CD4-positive, alpha-beta T cell treated with Interleukin-12 subunit alpha and Interleukin-12 subunit beta, for 1 hour (primary cell): ENCODE measurements at places on chromosomes 2 and 18.

DNA sequence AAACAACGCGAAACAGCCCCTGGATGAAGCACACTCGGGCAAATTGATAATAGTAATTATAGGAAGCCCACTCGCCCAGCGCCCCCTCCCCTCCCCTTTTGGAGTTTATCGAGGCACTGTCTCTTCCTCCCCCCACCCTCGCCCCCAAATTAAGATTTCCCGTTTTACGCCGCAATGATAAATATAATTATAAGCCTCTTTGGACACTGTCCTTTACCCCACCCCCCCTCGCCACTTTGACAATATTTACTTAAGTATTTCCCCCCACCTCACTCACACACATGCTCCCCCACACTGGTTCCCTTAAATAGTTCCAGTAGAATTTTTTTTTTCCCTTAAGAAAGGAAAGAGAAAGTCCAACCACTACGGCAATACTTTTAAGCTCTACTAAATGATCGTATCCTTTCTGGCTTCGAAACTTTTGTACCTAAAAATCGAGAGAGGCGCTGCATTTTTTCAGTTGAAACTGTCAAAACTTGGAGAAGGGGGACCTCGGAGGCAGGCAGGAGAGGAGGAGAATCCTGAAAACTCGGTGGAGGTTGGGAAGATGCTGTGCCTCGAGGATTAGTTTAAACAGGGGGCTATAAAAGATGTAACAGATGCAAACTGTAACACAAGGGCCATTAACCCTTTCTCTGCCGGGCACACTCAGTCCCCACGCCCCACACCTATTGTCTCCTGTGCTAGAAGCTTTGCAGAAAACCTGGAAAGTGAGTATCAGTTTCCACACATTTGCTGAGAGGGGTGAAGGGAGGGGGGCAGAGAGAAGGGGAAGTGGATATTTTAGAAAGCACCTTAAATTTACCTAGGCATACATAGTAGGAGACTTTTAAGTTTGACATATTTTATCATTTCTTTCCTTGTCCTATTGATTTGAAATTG lies 1.8 kb downstream of the ZEB2 start:
- DNase-seq = no peak

- no peak for DNase-seq
Observed at GRCh38 chr18:4060427-4061281, 394.5 kb downstream of the DLGAP1 start.

DNA sequence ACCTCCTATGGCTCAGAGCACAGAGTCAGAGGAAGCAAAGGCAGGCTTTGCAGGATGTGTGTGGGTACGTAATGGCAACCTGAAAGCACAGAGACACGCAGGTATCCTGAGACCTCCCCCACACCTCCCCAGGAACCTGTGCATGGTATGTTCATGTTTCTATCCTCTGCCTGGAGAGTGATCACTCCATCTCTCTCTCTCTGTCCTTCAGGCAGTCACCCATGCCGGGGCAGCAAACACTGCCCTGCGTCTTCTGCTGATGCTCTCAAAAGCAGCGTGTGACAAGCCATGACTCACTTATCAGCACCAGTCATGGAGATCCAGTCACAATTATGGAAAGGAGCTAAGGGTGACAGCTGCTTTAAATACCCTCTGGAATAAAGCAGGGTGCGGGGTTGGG lies 52.7 kb downstream of the PDCL3 start:
- DNase-seq = no peak

DNA sequence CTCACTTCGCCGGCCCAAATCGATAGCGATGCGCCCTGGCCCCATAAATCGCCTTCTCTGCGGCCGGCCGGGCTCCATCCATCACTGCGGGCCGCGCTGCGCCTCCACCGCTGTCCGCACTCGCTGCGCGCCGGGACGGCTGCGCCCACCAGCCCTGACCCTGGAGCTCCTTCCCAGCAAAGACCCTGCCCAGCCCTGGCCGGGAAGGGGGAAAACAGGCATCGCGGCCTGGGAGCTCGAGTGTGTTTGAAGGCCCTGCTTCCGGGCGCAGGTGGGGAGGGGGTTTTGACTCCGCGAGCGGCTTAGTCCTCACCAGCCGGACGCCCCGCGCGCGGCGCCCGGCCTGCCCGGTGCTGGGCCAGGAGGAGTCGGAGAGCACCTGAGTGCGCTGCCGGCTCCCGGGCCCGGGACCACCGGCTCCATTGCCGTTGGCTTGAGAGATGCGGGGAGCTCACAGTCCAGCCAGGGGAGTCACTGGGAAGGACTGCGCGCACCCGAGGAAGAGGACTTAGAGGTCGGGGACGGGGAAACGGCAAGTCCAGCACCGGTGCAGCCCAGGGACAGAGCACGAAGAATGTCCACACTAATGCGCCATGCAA lies 1.1 kb downstream of the PAX8 start:
- DNase-seq = no peak

DNA sequence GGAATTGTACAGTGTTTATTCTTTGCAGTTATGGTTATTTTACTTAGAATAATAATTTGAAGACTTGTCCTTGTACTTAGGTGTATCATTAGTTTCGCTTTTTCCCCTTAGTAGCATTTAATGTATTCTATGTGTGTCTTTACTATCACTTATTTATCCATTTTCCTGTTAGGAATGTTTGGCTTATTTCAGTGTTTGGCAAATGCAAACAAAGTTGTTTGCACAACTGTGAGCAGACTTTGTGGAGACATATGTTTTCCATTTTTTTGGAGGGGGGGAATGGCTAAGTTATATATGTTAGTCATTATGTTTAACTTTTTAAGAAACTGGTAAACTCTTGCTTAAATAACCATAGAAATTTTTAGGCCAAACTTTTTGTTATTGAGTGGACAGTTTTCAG lies 447.7 kb downstream of the SOX11 start:
- no peak for DNase-seq

GRCh38 chr2:64649013-64649484 lies 4.7 kb downstream of the SERTAD2 start:
- DNase-seq = no peak

DNA sequence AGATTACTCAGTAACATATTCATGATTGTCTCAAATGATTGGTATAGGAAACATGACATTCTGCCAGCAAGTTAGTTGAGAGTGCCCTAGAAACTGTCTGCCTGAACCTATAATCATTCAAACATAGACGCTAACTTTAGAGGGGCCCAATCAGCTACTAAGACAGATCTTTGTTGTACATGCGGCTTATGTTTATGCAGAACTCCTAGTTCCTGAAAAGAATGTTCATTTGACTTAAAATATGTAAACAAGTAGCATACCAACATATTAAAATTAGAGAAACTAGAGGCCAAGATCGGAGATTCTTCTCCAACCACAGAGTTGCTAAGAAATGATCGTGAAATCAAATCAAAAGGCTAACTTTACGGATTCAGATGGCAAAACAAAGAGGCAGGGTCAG lies 4.2 kb upstream of the METAP1D start:
- no peak for DNase-seq

DNA sequence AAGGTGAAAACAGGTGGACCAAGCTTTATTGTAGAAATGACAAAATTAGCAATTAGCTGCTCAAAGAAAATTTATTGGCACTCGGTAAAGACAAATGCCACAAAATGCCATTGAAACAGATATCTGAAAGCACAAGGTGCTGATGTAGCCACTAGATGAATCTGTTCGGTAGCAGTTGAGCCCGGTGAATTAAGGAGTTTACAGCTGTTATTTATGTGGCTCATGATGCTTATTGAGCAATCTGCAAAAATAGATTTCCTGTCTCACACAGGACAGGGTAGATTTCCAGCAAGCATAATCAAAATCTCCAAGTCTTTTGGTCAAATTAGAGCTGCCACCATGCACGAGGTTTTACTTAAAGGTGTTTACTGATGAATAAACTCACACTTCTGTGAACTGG lies 182.2 kb downstream of the PPP1R1C start:
- DNase-seq = no peak

- DNase-seq = no peak
Observed at GRCh38 chr2:128395196-128395595, 76.5 kb upstream of the HS6ST1 start.

- no peak for DNase-seq
Observed at GRCh38 chr2:193774166-193774565, 1579.4 kb upstream of the TMEFF2 start.

GRCh38 chr18:75003039-75003438 lies 205.9 kb downstream of the PTGR3 start:
- no peak for DNase-seq

GRCh38 chr2:140122001-140122400 lies 1341.8 kb upstream of the NXPH2 start:
- DNase-seq = no peak

DNA sequence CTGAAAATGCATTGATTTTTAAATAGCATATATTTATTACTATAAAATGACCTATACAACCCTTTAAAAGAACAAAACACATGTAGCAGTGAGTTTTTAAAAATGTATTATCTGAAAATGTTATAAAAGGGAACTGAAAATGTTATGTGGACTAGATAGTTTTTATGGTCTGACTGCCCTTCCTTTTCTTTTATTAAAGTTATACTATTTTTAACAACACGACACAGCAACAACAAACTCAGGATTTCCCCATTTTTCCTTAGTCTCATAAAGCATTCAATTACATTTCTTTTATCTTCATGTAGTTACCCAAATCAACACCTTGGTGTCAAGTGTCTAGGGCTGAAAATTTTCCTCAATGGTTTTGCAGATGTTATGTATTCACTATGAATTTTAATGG lies 132.8 kb upstream of the TMEFF2 start:
- no peak for DNase-seq

DNA sequence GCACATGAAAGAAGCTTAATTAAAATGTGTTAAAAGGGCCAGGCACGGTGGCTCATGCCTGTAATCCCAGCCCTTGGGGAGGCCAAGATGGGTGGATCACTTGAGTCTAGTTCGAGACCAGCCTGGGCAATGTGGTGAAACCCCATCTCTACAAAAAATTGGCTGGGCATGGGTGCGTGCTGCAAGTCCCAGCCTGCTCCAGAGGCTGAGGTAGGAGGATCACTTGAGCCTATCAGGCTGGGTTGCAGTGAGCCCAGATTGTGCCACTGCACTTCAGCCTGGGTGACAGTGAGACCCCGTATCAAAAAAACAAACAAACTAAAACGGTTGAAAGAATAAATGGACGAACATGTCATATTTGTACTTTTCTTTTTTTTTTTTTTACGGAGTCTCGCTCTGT lies 26.0 kb downstream of the REL start:
- DNase-seq = no peak

DNA sequence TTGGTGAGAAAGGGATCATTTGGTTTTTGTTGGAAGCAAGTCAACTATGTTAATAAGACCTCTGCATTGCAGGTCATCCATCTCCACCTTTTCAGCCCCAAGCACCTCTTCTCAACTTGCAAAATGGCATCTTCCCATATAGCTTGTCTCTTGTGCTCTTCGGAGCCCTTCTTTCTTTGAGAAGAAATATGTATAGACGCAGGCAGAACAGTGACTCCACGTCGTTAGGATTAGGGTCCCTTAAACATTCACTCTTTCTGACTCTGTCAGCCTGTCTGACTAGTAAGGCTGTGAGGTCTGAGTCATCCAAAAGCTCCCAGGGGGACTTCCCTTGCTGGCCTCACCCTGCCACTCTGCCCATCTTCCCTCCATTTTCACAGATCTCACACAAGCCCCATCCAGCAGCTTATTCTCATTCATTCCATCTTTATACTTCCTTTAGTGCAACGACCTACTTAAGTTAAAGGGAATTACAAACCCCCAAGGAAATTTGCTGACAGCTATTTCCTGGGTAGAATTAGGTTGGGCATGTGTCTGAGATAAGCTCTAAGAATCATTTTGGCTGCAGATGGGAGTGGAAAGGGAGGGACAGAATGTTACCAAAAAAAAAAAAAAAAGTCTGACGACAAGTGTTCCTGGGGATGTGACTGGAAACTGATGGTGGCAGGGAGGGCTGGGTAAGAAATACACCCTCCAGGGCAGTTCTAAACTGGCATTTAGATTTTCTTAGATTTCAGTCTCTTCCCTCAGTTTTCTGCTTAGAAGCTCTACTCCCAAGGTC lies 37.7 kb upstream of the MEX3C start:
- no peak for DNase-seq

GRCh38 chr2:64054161-64054915 lies 35.1 kb upstream of the VPS54 start:
- no peak for DNase-seq

DNA sequence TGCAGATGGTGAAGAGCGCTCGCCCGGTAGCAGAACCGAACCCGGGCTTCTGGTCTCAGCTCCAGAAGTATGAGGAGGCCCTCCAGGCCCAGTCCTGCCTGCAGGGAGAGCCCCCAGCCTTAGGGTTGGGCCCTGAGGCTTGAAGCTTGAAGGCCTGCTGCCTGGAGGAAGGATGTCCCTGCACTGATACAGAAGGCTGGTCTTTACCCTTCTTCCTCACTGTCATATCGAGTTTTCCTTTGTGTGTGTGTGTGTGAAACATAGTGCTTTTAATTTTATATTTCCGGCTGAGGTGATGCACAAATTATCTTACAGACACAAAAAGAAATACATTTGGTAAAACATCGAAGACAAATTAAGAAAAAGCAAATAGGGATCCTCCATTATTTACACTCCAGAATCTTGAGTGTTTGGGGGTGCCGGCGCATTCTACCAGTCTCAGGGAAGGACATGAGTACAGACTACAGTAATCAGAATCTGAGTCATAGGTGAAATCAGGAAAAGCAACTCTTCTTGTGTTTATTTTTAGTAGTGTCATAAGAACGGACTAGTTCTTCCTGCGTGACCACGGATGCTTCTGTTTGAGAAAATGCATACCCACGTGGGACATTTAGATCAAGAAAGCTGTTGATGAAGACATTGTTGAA lies 1.3 kb downstream of the DUSP28 start:
- peak; percentile 43 for DNase-seq

GRCh38 chr2:150107170-150107569 lies 380.3 kb downstream of the RND3 start:
- DNase-seq = no peak

- DNase-seq = no peak
Observed at GRCh38 chr18:415617-416612, 84.6 kb downstream of the COLEC12 start.

DNA sequence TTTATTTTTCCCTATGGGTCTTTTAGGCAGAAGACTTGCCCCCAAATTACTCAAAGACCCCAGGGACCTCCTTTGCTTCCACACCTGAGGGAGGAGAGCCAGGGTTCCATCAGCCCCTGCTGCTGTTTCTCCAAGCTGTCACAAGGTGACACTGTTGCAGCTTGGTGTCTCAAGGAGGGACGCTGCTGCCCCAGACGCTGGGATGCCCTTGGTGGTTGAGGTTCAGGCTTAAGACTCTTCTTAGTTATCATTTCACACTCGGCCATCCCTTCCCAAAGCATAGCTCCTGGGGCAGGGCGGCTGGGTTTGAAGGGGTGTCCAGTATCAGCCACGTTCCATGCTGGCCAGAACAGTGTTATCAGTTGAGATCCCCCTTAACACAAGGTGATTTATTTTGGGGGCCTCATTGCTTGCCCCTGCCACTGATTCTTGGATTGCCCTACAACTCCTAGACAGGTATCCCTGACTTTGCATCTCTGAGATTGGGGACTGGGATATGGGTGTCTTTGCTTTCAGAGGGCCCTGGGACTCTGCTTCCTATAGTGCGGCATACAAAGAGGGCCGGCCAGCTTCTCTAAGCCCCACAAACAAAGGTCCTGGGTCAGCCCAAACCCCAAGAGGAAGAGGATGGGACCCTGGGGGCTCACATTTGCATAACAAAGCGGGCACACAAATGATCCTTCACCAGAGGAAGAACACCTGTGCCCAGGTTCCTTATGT lies 22.7 kb downstream of the GPR55 start:
- DNase-seq = peak; percentile 68
